Stimulated activated CD4-positive, alpha-beta T cell treated with anti-CD3 and anti-CD28 coated beads, Interleukin-12 subunit alpha, Interleukin-12 subunit beta, amount 100 ng/mL, for 4 hours (primary cell): ENCODE measurements at places on chromosomes 1 and 21.

DNA sequence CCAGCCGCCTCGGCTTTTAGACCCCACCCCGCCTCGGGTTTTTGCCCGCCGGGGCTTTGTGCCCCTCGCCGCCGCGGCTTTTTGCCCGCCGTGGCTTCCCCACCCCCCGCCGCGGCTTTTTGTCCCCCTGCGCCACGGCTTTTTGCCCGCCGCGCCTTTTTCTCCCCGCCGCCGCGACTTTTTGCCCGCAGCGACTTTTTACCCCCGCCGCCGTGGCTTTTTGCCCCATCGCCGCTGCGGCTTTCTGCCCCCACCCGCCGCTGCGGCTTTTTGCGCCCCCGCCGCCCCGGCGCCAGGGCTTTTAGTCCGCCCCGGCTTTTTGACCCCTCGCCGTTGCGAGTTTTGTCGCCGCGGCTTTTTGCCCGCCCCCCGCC lies 474.4 kb downstream of the FAM72C start:
- no peak for DNase-seq

DNA sequence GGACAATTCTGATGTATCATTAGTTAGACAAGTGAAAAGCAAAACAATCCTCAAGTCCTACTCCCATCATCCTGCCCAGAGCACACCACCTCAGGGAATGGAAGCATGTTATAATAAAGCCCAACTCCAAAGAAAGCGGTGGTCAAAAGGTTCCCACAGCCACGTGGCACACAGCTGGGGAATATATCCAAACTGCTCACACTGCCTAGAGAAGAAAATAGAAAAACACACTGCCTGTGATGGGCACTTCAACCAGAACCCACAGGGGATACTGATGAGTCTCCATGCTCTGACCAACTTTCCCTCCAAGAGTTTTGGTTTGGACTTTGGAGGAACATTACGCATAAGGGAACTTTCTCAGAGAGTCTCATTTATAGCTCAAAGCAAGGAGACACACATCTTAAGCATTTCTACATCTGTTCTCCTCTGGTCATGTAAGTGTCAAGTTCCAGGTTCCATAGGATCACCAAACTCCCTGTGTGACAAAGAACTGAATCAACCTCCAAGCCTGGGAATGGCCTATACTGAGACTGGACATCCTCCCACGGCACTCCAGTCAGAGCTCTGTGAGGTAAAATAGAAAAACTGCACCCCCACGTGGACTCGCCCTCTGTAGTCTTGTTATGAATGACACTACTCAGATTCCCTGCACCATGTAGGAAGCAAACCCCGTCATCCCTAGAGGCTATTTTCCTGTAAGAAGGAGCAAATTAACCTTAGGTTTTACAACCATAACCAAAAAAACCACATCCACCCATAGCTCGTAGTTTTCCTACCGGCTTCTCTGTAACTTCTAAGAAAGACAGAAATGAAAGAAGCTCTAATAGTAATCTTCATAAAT lies 12.2 kb downstream of the DSTYK start:
- peak; percentile 24 for DNase-seq

GRCh38 chr1:87642581-87643221 lies 314.0 kb downstream of the LMO4 start:
- no peak for DNase-seq

DNA sequence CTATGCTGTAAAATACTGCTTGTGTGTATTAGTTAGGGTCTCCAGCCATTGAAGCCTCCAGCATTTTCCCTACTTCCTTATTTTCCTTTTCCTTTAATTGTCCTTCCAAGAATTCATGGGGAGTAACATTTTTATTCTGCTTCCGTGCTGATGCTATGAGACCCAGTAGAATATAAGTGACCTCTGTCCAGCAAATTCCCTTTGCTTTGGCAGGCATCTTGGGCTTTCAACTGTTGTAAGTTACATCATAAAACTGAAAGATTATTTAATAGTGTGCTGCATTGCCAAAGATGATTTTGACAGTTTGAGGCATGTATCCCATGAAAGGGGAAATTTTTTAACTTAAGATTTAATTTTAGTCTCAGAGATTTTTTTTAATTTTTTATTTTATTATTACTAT lies 48.1 kb upstream of the B3GALT2 start:
- DNase-seq: no peak

DNA sequence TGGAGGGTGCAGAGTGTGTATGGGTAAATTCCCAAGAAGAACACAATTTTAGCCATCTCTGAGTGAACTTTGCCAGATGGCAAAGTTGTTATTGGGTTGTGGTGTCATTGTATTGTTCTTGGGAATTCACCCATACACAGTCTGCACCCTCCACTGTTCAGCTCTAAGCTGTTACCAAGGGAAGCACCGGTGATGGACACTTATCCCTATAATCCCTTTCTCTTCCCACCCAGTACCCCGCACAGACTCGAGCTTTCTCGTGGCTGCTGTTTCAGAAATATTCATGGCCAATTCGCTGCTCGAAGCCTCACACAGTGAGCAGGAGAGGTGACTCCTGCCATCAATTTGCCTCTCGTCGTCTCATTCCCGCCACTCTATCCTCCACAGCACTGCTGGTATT lies 95.7 kb upstream of the PALMD start:
- no peak for DNase-seq

DNA sequence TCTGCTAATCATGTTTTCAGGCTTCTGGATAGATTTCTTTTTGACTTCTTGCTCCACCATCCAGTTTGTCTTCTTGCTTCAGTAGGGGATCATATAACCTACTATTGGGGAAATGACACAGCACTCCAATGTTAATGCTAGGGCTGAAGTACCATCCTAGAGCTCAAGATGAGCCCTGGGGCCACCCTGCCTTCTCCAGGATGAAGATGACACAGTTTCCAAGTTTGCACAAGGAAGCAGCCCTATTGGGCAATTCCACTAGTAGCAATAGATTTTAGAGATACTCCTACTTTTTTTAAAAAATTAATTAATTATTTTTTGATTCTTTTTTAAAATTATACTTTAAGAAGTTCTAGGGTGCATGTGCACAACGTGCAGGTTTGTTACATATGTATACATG lies 11.3 kb upstream of the KLF18 start:
- DNase-seq: no peak

- no peak for DNase-seq
Observed at GRCh38 chr1:208165659-208166058, 78.5 kb downstream of the PLXNA2 start.

DNA sequence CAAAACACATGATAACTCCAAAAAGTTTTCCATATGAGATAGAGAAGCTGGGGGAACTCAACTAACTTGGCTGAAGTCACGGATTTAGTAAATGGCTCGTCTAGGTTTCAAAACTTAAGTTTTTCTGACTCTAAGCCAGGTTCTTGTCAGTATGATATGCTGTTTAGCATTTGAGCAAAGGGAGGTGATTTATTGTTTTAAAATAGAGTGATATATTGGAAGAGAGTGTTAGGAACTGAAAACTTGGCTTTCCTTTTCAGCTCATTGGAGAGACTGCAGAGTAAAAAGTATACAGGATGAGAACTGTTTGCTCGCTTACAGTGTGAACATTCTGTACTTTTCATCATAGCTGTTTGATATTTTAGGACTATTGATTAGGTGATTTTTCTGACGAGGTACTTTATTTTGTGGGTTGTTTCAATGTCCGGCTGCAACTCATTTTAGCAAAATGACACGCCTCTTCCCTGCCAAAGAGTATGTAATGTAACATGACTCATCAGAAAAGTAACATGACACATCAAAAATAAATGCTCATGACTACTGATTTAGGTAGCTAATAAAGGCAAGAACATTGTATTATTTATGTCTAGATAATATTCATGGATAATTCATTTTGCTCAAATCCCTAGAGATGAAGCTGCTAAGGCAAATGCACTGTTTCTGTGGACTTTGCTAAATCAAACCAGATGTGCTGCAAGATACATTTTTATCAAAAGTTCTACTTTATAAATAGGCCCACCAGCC lies 355.1 kb downstream of the GPATCH2 start:
- no peak for DNase-seq

GRCh38 chr21:43681650-43682049 lies 22.3 kb downstream of the RRP1B start:
- DNase-seq: no peak

- DNase-seq: no peak
Observed at GRCh38 chr1:76209238-76209637, 134.7 kb downstream of the ST6GALNAC3 start.

DNA sequence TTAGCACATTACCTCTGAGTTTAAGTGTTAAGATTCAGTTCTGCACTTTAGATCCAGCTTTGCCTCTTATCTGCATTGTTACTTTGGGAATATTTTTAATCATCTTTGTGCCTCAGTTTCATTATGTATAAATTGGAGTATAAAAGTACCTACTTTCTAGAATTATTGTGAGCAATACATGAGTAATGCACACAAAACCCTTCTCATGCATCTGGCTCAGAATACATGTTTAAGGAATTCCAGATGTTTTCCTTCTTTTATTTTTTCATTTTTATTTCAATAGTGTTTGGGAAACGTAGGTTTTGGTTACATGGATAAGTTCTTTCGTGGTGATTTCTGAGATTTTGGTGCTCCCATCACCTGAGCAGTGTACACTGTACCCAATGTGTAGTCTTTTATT lies 14.2 kb downstream of the C8A start:
- DNase-seq: no peak

GRCh38 chr1:46492871-46493270 lies 3.2 kb downstream of the DMBX1 start:
- no peak for DNase-seq

GRCh38 chr1:166036092-166036491 lies 130.7 kb downstream of the FAM78B start:
- no peak for DNase-seq

GRCh38 chr1:194355488-194356106 lies 1169.2 kb upstream of the B3GALT2 start:
- no peak for DNase-seq

GRCh38 chr1:58839147-58839795 lies 55.4 kb upstream of the JUN start:
- no peak for DNase-seq

- no peak for DNase-seq
Observed at GRCh38 chr1:231602673-231602984, 24.0 kb upstream of the DISC1 start.

- DNase-seq: no peak
Observed at GRCh38 chr1:233704170-233704897, 90.4 kb downstream of the KCNK1 start.

GRCh38 chr1:220528679-220529501 lies 954 bp downstream of the MARK1 start:
- no peak for DNase-seq

DNA sequence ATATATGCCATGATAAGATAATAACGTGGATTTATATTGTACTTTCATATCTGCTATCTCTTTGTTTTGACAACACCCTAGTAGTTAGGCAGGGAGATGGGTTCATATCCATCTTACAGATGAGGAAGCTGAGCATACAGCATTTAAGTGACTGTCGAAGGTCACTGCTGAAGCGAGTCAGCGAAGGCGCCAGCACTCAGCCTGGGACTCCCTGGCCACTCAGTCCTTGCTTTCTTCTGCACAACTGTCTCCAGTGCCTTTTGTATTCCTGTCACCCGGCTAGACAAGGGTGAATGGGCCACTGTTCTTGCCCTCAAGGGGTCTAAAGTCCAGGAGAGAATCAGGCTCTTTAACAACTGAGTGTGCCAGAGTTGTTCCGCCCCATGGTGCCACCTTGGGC lies 3.1 kb downstream of the ARHGEF10L start:
- no peak for DNase-seq

- DNase-seq: no peak
Observed at GRCh38 chr1:230256896-230257295, 169.2 kb downstream of the PGBD5 start.

DNA sequence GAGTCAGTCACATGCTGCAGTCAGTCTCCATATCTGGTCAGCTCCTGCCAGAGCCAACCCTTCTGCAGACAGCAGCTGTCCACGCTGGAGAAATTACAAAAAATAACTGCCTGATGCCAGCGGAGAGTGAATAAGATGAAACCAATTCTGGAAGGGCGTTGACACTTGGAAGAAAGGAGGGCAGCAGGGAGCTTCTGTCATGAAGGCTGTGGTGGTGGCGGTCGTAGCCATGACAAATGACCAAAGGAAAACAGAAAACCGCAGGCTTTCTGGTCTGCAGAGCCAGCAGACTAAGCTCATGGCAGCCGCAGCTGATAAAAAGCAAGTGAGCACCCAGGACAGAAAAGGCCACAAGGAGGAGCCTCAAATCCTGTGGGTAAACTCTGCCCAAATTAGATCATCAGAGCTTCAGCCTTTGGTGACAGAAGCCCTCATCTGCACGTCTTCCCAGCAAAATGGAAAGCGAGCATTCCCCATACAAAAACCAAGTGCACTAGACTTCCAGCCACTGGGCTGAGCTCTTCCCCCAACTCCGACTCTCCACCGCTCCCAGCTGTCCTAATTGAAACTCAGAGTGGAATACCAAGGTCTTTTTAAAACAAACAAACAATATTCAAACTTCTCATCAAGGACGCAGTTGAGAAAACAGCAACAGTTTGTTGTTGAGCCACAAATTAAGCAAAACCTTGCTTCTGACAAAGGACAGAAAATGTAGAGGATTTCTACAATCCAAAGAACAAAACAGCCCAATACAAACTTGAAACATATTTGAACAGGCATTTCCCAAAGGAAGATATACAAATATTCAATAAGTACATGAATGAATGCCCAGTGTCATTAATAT lies 28.7 kb downstream of the RSPH1 start:
- no peak for DNase-seq

- no peak for DNase-seq
Observed at GRCh38 chr1:6102532-6102845, 56.8 kb downstream of the KCNAB2 start.

DNA sequence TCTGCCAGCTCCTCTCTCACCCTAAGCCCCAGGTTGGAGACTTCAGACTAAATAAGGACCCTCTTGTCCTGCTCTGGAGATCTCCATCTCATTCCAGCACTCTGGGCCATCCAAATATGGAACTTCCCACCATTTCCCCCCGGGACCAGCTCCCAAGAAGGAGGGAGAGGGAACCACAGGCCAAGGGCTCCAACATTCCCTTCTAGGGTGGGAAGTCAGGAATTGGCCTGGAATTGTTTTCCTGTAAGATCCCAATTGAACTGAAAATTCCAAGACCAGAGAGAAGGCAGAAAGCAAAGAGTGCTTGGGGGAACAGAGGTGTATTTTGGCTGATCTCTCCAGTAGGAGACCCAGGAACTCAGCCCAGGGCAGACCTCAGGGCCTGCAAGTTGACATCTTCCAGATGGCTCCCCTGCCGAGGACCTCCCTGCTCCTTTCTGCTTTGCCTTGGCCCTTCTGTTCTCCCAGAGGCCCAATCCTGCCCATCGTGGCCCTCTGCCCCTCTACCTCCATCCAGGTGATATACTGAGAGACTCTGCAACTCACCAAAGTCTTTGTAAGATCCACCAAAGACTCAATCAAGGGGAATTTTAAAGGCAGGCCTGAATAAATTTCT lies 14.9 kb downstream of the CSRP1 start:
- DNase-seq: no peak

- DNase-seq: peak; percentile 13
Observed at GRCh38 chr1:208242941-208243526, 1.1 kb downstream of the PLXNA2 start.

GRCh38 chr1:20322081-20322824 lies 31.6 kb downstream of the VWA5B1 start:
- peak; percentile 10 for DNase-seq

GRCh38 chr1:16141573-16142336 lies 14.1 kb downstream of the EPHA2 start:
- no peak for DNase-seq
